ENCODE measurements at places on chromosomes 7 and 10. TPM values are rescaled to one million over a fixed set of nuclear protein-coding genes. Genes with fewer than 3 reads are reported as not detected.

DNA sequence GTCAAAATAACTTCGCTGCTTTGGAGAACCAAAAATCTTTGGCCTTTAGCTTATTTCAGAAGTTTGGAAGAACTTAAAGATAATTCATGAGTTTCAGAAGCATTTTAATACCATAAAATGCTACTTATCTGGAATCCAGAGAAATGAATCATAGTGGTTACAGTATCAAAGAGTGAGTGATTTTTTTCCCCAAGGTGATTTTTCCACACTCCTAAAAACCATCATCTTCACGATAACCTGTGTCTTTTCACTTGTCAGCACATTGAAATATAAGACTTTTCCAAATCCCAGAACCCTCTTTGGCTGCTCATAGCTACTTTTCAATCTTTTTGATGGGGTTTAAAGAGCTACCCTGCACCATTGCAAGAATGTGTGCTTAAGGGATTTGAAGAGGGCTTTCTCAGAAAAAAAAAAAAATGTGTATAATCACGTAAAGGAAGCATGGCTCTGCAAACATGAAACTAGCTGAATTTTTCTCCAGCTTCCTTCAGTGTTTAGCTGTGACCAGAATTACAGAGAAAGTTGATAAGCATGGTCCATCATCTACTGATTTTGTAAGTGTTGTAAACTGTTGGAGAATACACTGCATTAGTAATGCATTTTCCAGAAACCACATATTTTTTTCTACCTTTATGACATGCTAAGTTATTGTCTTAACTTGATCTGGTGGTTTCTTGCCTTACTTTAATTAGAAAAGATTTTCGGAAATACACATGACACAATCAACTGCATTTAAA, 134.9 kb downstream of the BICC1 start:
- DNase-seq: no peak

STAMBPL1 gene
- polyA plus RNA-seq: 1.4 TPM

GRCh38 chr7:19914866-19915265, 141.4 kb upstream of the TMEM196 start:
- no peak for DNase-seq

DNA sequence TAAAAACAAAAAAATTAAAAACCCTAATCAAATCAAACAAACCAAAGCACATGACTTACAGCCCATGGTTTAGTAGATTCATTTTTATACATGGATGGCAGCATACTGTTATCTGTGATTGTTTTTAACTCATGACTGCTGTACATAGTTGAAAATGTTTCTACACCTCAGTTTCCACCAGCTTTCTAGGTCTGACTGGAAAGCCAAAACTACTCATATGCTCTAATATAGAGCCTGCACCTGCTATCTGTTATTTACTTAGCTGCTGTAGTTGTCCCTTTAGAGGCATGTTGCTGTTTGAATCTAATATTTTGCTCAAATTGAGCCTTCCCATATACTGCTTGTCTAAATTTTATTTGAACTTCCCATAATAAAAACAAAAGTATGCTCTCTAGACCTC, 289.9 kb upstream of the LRRN3 start:
- no peak for DNase-seq

TUBAL3 gene
- 0.40 TPM for polyA plus RNA-seq

BAMBI gene
- polyA plus RNA-seq: 38.5 TPM

ACTA2 gene
- polyA plus RNA-seq: 106 TPM

- no peak for DNase-seq
Observed at GRCh38 chr10:17394854-17395253, 59.5 kb downstream of the ST8SIA6 start.

CALD1 gene
- 214 TPM for polyA plus RNA-seq

PPP1R17 gene
- polyA plus RNA-seq: not detected

GRCh38 chr10:14296065-14296709, 34.5 kb downstream of the FRMD4A start:
- DNase-seq: no peak

- no peak for DNase-seq
Observed at GRCh38 chr10:57320416-57320815, 947.3 kb downstream of the IPMK start.

- DNase-seq: no peak
Observed at GRCh38 chr7:112997831-112998230, 88.8 kb downstream of the GPR85 start.

GRCh38 chr10:47262606-47263533, 37.1 kb upstream of the GDF10 start:
- no peak for DNase-seq

GRCh38 chr7:93566876-93567275, 7.6 kb downstream of the CALCR start:
- no peak for DNase-seq

- peak; percentile 23 for DNase-seq
Observed at GRCh38 chr7:4470246-4470645, 211.8 kb upstream of the FOXK1 start.

- peak; percentile 7 for DNase-seq
Observed at GRCh38 chr7:155729847-155730246, 82.4 kb downstream of the SHH start.

- no peak for DNase-seq
Observed at GRCh38 chr10:110241407-110241806, 34.0 kb downstream of the MXI1 start.

- no peak for DNase-seq
Observed at GRCh38 chr10:51241461-51241860, 167.2 kb downstream of the PRKG1 start.
